ENCODE measurements at places on chromosomes 6 and 20. TPM values are rescaled to one million over a fixed set of nuclear protein-coding genes. Genes with fewer than 3 reads are reported as not detected.
A peak's percentile ranks its signal among the peaks of the same experiment; 100 is the strongest.

FGD2 gene
- 1.6 TPM for total RNA-seq

- peak overlapping the region; percentile 45 for H3K4me3 ChIP-seq
- DNase-seq, result peak; percentile 57
- no peaks in the 10 kb centered on the region for H3K27me3 ChIP-seq
Observed at GRCh38 chr20:54078296-54078984, 8.0 kb upstream of the BCAS1 start.

SAMD3 gene
- 6.4 TPM for total RNA-seq

DNA sequence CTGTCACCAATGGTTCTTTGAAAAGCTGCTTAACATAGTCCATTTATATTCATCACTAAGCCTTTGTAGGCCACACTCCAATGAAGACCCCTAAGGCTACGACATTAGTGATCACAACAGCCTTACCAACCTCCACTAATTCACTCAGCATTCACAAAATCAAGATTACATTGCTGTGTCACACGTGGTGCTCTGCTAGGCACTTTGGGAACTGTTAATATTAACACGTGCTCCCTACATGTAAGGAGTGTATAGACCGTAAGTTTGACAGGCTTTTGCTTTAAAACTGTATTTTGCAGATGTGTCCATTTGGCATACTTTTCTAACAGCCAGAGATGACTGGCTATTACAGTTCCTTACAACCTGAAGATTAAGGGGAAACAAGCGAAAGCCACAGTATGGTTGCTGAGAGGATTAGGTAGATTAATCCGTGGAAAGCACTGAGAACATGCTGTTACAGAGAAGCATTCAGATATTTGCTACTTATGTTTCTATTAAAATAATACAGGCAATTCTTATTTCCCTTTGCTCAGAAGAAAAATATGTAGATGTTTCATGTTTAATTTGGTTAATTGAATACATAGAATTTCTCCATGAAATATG lies 69.7 kb downstream of the SAMD3 start:
- H3K27me3 ChIP-seq, result no peaks in the 10 kb centered on the region
- no peak overlapping the region for H3K4me3 ChIP-seq
- H3K4me1 ChIP-seq, result peaks cover 2% of the 10 kb centered on the region
- DNase-seq, result no peak
- H3K27ac ChIP-seq, result no peak overlapping the region

DNA sequence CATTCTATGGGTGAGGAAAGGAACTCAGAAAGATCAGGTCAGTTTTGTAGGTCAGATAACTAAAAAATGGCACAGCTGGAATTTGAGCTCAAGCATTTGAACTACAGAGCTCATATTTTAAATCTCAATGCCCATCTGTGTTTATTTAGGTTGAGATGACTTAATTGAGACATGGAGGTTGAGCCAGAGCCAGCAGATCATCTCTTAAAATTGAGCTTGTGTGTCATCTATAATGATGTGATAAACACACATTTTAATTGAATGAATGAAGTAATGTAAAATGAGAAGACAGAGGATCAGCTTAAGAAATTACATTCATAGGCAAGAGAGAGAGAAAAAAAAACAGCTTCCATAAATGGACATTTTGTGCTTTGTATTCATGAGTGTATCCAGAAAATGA lies 3.7 kb downstream of the MANEA start:
- no peak overlapping the region for H3K27ac ChIP-seq
- peaks cover 23% of the 10 kb centered on the region for H3K4me1 ChIP-seq
- no peaks in the 10 kb centered on the region for H3K27me3 ChIP-seq
- H3K36me3 ChIP-seq, result peaks cover 28% of the 10 kb centered on the region
- DNase-seq, result no peak

- no peak overlapping the region for H3K4me3 ChIP-seq
- no peaks in the 10 kb centered on the region for H3K4me1 ChIP-seq
- H3K27ac ChIP-seq, result no peak overlapping the region
- H3K27me3 ChIP-seq, result no peaks in the 10 kb centered on the region
- no peak for DNase-seq
Observed at GRCh38 chr6:113147544-113147943, 709.6 kb upstream of the MARCKS start.

CCM2L gene
- total RNA-seq, result not detected

DNA sequence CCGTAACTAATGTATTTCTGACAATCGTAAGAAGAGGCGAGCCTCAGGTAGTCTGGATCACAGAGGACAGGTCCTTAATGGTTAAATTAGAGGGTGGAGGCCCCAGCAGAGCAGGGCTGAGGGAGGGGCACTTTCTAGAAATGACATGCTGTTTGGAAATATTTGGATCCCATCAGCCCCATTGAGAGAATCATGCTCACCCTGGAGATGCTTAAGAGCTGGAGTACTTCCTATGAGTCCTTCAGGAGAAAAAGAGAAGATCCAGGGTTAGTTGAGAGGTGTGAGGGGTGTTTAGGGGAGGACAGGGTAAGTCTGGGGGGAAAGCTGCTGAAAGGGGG lies 123.0 kb downstream of the TCP11 start:
- no peak overlapping the region for H3K4me3 ChIP-seq
- H3K27me3 ChIP-seq, result no peaks in the 10 kb centered on the region
- DNase-seq, result no peak

DNA sequence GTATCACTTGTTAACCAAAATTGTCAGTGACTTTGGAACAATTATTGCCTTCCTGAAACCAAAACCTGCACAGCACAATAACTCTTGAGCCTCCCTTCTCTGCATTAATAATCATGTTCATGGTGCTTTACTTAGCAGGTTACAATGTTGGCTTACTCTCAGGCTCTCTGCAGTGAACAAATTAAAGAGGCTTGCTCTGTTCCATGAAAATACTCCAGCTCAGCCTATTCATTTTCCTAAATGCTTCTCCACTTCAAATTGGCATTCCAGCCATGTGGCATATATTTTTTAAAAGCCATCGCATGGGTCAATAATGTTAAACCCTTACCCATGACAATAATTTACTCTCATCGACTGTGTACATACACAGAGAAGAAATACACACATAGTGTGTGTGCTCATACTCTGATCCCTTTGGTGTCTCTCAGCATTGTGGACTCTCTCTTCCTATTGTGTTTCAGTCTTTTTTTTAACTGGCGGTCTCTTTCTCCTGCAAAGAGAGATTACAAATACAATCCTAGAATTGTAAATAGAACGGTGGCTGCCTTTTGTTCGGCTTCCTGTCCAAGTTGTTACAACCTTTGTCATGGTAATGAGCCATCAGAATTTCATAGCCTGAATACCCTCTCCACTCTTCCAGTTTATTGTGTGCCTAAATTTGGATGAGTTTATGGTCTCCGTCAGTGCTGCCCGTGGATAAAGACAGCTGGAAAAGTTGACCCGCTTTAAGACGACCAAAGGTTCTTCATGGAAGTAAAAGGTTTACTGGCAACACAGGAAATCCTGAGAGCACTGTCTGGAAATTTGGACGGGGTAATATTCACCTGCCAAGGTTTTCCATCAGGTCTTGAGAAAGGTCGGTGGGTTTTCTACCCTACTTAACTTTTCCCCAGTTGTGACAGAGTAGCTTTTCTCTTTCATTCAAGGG lies 263.6 kb downstream of the CD83 start:
- no peak overlapping the region for H3K4me3 ChIP-seq
- H3K36me3 ChIP-seq, result no peaks in the 10 kb centered on the region
- no peak for DNase-seq
- peaks cover 8% of the 10 kb centered on the region for H3K27me3 ChIP-seq

DNA sequence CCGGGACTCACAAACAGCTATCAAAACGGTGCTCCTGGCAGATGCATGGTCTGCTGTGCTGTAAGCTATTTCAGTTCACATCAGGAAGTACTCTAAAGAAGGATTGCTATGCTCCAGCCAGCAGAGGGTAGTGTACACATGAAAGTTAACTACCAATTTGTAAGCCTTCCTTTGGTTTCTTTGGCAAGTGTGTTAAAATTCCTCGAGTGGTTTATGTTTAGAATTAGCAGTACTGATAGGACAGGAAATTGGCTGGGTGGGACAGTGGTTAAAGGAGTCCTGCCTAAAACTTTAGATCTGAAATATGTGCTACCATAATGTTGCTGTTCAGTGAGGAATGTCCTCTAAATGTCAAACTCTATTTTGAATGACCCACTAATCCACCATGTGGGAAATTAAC lies 47.4 kb downstream of the TRMT11 start:
- H3K27me3 ChIP-seq, result no peaks in the 10 kb centered on the region
- peaks cover 28% of the 10 kb centered on the region for H3K36me3 ChIP-seq
- no peak overlapping the region for H3K27ac ChIP-seq
- H3K4me3 ChIP-seq, result no peak overlapping the region

FAM217A gene
- total RNA-seq, result not detected
